Naive thymus-derived CD4-positive, alpha-beta T cell (primary cell): ENCODE measurements at places on chromosomes 11 and 22. TPM values are rescaled to one million over a fixed set of nuclear protein-coding genes. Genes with fewer than 3 reads are reported as not detected.

DNA sequence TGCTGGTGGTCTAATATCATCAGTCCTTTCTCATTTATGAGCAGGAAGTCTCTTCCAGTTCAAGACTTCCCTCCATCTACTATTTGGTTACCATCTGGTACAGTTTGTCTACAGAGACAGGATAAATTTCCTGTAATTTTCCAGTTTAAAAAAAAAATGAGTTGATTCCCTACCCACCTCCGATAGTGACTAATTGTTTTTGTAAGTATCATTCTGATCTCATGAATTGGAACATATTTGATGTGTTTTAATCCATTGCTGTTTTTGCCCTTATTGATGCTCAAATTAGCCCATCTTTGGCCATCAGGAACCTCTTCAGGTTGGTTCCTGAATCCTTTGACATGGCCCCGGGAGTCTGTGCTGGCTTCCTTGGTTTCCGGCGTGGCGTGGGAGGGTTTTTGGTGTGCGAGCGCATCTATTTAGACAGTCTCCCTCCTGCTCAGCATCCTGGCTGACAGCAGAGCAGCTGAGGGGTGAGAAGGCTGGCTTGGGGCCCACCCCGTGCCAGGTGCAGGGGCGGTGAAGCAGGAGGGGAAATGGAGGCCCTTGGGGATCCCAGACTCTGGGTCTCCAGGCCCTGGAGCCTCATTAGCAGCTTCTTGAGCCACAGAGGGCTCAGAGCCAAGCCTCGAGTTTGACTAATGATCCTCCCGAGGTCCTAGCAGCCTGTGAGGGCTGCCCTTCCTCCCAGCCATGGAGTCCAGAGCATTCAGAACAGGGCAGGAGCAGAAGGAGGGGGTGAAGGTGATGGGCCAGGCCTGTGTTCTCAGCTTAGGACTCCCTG, 6.8 kb downstream of the OMP start:
- no peak for DNase-seq

- no peak for DNase-seq
These were observed 658.2 kb downstream of the NTM start for GRCh38 chr11:132028380-132029240.

The OTOG gene
- total RNA-seq, result not detected

The GGTLC3 gene
- not detected for total RNA-seq

GRCh38 chr11:60763692-60764369, 7.2 kb downstream of the MS4A15 start:
- no peak for DNase-seq

The KCNK4 gene
- 0.36 TPM in 1 of 2 replicates, not detected in the other for total RNA-seq

DNA sequence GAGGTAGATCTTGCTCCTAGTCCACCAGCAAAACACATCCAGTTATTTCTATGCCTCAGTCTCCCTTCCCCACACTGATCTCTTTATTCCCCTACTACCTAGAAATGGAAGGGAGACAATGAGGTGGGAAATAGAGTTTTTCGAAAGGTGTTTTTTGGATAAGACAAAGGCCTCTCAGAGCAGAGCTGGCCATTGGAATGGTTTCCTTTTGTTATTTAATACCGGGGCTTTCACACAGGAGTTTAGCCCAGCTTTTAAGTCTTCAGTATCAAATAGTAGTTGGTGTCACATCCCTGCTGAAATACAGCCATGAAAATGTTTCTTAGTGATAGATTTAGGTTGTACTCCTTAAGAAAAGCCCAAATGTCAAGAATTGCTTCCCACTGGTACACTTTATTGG, 65.4 kb upstream of the B3GAT1 start:
- no peak for DNase-seq

The CTSW gene
- 148 TPM for total RNA-seq

GRCh38 chr22:24590596-24591173, 2.2 kb downstream of the LRRC75B start:
- no peak for DNase-seq
